Activated CD4-positive, alpha-beta memory T cell treated with anti-CD3 and anti-CD28 coated beads, Interleukin-2, amount 10 ng/mL, durations not matched to agents 7 days and 5 days (primary cell): ENCODE measurements at places on chromosomes 2 and 18. TPM values are rescaled to one million over a fixed set of nuclear protein-coding genes. Genes with fewer than 3 reads are reported as not detected.

DSEL gene
- total RNA-seq, result 0.15 TPM

ADD2 gene
- 1.3 TPM for total RNA-seq

CNDP1 gene
- not detected for total RNA-seq

- DNase-seq, result no peak
Measured at GRCh38 chr2:148930046-148930775, 55.2 kb downstream of the KIF5C start.

GRCh38 chr2:575727-576236, 101.4 kb downstream of the TMEM18 start:
- no peak for DNase-seq

GRCh38 chr2:233981574-233982420, 64.6 kb downstream of the TRPM8 start:
- no peak for DNase-seq

- no peak for DNase-seq
Measured at GRCh38 chr2:29615841-29616240, 305.5 kb downstream of the ALK start.

GRCh38 chr18:51194604-51195003, 2.9 kb downstream of the MEX3C start:
- DNase-seq, result no peak

- no peak for DNase-seq
Measured at GRCh38 chr2:187698374-187699110, 144.3 kb upstream of the TFPI start.
